ENCODE measurements at places on chromosomes 1 and 21. TPM values are rescaled to one million over a fixed set of nuclear protein-coding genes. Genes with fewer than 3 reads are reported as not detected.
A peak's percentile ranks its signal among the peaks of the same experiment; 100 is the strongest.

The ABL2 gene
- total RNA-seq: 23.9 TPM

The SH3GLB1 gene
- 28.9 TPM for total RNA-seq

DNA sequence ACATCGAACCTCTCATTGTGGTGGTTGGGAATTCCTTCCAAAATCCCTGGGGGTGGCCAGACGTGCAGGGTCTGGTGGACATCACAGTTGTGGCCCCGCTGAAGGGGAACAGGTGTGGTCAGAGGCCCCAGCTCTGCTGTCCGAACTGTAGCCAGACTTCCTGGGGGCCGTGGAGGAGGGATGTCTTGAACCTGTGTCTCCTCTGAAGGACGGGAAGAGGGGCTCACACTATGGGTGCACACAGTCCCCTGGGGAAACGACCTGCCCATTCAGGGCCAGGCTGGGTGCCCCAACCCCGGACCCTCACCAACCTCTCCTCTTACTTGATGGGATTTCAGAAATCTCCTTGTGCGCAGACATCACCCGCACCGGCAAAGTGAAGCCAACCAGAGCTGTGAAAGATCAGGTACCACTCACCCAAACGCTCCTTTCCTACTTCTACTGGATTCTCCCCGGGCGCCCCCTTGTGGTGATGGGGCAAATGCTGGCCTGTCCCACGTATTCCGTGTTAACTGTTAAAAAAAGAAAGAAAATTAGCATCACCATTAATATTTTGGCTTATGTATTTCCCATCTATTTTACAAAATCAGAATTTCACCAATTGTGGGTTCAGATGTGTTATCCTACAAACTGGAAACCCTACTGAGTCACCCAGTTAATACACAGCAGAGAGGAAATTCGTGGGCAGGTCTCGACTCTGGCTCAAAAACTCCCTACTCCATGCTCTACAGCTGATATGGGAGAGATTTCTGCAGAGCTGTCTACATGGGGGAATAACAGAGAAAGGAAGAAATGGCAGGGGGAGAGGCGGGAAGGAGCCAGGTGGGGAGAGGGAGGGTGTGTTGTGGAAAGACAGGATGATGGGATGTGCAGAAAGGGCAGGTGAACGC is 28.1 kb downstream of the PADI4 start:
- H3K36me3 ChIP-seq: no peaks in the 10 kb centered on the region
- no peak for DNase-seq
- H3K27ac ChIP-seq: no peak overlapping the region

- H3K4me3 ChIP-seq: no peak overlapping the region
- H3K36me3 ChIP-seq: peaks cover 3% of the 10 kb centered on the region
- peaks cover 8% of the 10 kb centered on the region for H3K4me1 ChIP-seq
- H3K27ac ChIP-seq: peak overlapping the region; percentile 1
- H3K27me3 ChIP-seq: no peaks in the 10 kb centered on the region
These were observed 11.9 kb downstream of the LYPLAL1 start for GRCh38 chr1:219185486-219186117.

DNA sequence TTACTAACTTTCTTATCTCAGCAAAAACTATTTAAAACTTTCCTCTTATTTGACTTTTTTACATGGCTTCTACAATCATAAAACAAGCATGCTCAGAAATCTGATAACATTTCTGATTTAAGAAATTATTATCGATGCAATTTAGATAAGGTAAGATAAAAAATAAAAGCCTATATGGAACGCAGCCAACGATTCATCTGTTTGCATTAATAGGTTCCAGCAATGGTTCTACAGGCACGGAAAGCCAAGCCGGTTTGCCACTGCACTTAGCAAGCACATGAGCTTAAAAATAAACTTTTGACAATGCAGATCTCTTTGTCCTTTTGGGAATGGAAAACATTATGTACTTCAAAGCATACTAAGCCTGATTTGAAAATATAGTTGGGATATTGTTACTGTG is 77.5 kb upstream of the KCNK2 start:
- DNase-seq: no peak
- H3K4me1 ChIP-seq: no peaks in the 10 kb centered on the region
- no peaks in the 10 kb centered on the region for H3K27me3 ChIP-seq
- no peak overlapping the region for H3K27ac ChIP-seq
- no peaks in the 10 kb centered on the region for H3K36me3 ChIP-seq
- H3K4me3 ChIP-seq: no peak overlapping the region

DNA sequence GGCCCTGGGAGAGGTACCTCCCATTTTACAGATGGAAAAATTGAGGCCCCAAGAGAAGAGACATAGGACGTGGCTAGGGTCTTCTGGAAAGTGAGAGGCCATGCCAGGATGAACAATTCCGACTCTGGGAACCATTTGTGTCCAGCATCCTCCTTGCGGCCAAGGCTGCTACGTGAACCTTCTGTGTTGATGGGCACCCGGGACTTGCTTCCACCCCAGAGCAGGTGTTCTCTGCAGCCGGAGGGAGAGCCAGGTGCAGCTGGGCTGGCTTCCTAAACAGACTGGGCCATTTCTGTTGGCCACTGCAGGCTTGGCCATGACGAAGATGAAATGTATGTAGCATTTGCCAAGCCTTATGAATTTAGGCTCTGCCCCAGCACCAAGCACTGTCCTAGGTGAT is 118.9 kb downstream of the PRDM2 start:
- no peak for DNase-seq
- no peak overlapping the region for H3K4me3 ChIP-seq
- no peak overlapping the region for H3K27ac ChIP-seq
- H3K27me3 ChIP-seq: no peaks in the 10 kb centered on the region
- H3K36me3 ChIP-seq: peaks cover 26% of the 10 kb centered on the region

The GJA4 gene
- total RNA-seq: 190 TPM

DNA sequence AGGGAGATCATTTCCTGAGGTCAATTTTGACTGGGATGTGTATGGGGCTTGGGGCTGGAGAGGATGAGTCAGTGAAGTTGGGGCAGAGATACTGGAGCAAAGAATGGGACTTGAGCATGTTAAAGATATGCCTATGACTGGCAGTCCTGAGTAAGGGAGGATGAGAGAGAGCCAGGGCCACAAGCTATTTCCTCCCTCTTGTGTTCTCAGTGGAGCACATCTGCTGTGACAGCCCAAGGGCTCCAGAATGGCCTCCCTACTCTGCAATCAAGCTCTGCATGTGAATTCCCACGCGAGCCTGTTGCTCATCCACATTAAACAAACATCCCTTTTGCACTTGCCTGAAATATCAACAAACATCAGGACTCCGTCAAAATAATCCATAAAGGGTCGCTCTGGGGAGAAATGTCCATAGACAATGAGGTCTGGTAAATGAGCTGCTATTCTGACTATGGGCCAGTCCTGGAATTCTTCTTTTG is 9.2 kb downstream of the ADCY10 start:
- H3K36me3 ChIP-seq: no peaks in the 10 kb centered on the region
- no peak overlapping the region for H3K4me3 ChIP-seq
- no peak for DNase-seq

GRCh38 chr1:242651817-242652216 is 127.3 kb upstream of the PLD5 start:
- no peak for DNase-seq
- H3K4me3 ChIP-seq: no peak overlapping the region
- no peaks in the 10 kb centered on the region for H3K27me3 ChIP-seq
- no peak overlapping the region for H3K27ac ChIP-seq
- H3K4me1 ChIP-seq: no peaks in the 10 kb centered on the region
- no peaks in the 10 kb centered on the region for H3K36me3 ChIP-seq

DNA sequence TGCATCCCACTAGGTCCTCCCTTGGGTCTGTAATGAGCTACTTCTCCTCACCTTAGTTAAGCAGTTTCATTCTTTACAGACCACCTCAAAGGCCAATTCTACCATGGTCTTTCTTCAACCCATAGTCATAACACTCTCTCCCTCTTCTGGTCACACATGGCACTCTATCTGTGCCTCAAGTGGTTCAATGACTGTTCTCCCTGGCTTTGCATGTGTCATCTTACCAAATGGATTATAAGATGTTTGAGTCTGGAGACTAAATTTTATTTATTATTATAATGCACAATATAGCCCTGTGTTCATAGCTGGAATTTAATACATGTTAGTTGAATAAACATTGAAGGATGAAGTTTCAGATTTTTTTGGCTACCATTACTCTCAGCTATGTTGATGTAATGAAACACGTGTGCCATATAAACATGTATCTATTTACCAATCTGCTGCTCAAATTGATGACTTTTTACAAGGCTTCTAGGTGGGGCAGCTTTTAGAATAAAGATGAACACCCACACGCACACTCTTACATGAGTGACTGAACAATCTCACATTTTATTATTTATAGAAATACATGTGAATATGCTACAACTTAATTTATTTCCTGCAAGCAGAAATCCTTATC is 102.1 kb downstream of the RUNX1 start:
- no peak overlapping the region for H3K27ac ChIP-seq
- no peaks in the 10 kb centered on the region for H3K4me1 ChIP-seq
- H3K4me3 ChIP-seq: no peak overlapping the region
- no peaks in the 10 kb centered on the region for H3K27me3 ChIP-seq
- DNase-seq: no peak

- no peak for DNase-seq
- H3K4me1 ChIP-seq: no peaks in the 10 kb centered on the region
- H3K27ac ChIP-seq: no peak overlapping the region
- H3K27me3 ChIP-seq: no peaks in the 10 kb centered on the region
- H3K4me3 ChIP-seq: no peak overlapping the region
These were observed 49.0 kb upstream of the DISP3 start for GRCh38 chr1:11429935-11430334.

GRCh38 chr1:229964281-229964680 is 102.8 kb upstream of the GALNT2 start:
- H3K36me3 ChIP-seq: no peaks in the 10 kb centered on the region
- DNase-seq: no peak
- no peaks in the 10 kb centered on the region for H3K27me3 ChIP-seq
- H3K4me3 ChIP-seq: no peak overlapping the region
- no peaks in the 10 kb centered on the region for H3K4me1 ChIP-seq
- no peak overlapping the region for H3K27ac ChIP-seq

The LMX1A gene
- total RNA-seq: 1.7 TPM

The SPRR4 gene
- total RNA-seq: not detected

The SIK1 gene
- total RNA-seq: 1.4 TPM

DNA sequence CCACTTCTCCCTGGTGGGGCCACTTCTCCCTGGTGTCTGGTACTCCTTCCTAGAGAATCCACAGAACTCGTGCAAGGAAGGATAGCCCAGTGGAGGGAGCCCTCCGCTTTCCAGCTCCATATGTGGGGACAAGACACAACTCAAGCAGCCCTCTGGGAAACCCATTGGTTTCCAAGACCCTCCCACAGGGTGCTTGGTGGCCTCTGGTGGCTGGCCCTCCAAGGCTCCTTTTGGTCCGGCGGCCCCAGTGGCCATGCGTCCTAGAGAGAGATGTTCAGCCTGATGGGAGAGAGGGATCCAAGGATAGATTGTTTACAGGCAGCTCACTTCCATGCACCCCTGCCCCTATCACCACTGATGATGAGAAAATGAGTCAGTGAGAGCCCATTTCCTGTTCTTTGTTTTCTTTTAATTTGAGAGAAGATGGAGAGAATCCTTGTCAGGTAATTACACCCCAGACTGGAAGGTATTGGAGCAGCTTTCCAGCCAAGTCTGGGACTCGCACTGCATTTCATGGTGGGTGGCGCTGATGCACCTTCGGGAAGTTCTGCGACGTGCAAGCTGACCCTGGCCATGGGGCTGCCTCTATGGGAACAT is 486.2 kb upstream of the VAMP3 start:
- no peak overlapping the region for H3K4me3 ChIP-seq
- H3K27me3 ChIP-seq: no peaks in the 10 kb centered on the region
- DNase-seq: no peak
- no peak overlapping the region for H3K27ac ChIP-seq
- H3K4me1 ChIP-seq: no peaks in the 10 kb centered on the region
- no peaks in the 10 kb centered on the region for H3K36me3 ChIP-seq

- no peaks in the 10 kb centered on the region for H3K4me1 ChIP-seq
- H3K27ac ChIP-seq: no peak overlapping the region
- no peak overlapping the region for H3K4me3 ChIP-seq
These were observed 21.5 kb upstream of the ST6GALNAC3 start for GRCh38 chr1:76053021-76053420.

The KRTAP19-1 gene
- not detected for total RNA-seq

- no peaks in the 10 kb centered on the region for H3K27me3 ChIP-seq
- H3K4me3 ChIP-seq: no peak overlapping the region
- no peak overlapping the region for H3K27ac ChIP-seq
- H3K36me3 ChIP-seq: no peaks in the 10 kb centered on the region
These were observed 640.2 kb upstream of the PKN2 start for GRCh38 chr1:88043834-88044233.

The OR14K1 gene
- total RNA-seq: not detected

DNA sequence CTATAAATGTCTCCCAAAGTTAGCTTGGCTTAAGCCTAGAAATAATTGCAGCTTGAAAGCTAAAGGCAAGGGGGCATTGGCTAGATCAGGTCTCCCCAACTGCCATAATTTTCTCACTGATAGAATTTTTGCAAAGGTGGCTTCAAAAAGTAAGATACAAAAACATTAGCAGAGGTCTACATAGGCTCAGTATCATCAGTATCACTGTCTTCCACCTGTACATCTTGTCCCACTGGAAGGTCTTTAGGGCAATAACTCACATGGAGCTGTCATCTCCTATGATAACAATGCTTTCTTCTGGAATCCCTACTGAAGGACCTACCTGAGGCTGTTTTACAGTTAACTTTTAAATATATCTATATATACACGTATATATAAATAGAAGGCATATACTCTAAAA is 14.9 kb downstream of the OSBPL9 start:
- no peak overlapping the region for H3K27ac ChIP-seq
- no peaks in the 10 kb centered on the region for H3K27me3 ChIP-seq
- peaks cover 36% of the 10 kb centered on the region for H3K4me1 ChIP-seq

DNA sequence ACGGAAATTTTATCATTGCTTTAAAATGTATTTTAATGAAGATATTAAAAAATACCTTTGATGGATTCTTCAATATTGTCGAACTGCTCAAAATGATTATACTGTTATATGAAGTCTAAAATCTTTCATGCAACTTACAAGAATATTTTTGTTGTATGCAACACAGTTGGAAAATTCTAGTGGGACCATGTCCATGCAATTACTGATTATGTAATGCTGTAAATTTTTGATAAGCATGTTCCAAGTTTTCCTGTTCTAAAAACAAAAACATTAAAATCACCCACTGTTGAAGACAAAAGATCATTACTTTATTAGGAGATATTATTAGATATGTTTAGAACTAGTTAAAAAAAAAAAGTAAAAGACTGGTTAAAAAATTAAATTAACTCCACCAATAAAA is 132.8 kb downstream of the NFIA start:
- H3K27me3 ChIP-seq: no peaks in the 10 kb centered on the region
- H3K27ac ChIP-seq: no peak overlapping the region
- peaks cover 23% of the 10 kb centered on the region for H3K4me1 ChIP-seq
